ENCODE measurements at places on chromosomes 7 and 10.

DNA sequence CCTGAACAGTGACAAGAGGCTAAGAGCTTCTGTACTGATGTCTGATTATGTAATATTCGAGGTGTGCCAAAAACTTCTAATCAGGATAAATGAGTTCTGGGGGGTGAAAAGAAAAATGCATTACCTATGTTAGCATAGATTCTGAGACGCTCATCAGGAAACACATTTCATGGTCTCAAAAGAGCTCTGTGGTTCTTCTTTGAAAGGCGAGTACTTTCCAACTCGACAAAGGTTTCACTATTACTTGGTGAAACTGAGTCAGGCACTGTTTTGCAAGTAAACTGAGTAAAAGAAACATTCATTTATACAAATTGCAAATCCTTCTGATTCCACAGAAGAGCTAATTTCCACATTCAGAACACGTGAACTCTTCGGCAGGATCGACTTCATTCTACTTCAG, 523.2 kb downstream of the GATA3 start:
- no peak for DNase-seq

- no peak for DNase-seq
Measured at GRCh38 chr7:140990193-140990962, 24.4 kb downstream of the MRPS33 start.

DNA sequence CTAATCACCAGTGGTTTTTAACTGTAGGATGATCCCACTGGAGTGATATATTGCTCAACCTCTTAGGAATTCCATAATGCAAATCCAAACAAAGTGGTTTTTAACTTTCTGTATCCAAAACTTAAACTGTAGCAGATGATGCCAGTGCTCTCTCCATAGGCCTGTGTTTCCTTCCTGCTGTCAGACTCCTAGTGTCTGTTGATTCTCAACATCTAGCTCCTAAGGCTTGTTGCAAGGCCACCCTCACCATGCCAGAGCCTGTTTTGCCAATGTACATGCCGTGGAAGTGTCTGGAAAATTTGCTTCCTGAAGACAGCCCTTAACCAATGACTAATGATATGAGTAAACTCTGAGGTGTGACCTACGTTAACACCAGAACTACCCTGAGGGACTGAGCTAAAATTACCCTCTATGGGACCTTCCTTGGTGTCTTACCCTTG, 39.3 kb downstream of the C1GALT1 start:
- DNase-seq, result no peak

GRCh38 chr10:114715171-114715670, 57.1 kb upstream of the ABLIM1 start:
- no peak for DNase-seq

DNA sequence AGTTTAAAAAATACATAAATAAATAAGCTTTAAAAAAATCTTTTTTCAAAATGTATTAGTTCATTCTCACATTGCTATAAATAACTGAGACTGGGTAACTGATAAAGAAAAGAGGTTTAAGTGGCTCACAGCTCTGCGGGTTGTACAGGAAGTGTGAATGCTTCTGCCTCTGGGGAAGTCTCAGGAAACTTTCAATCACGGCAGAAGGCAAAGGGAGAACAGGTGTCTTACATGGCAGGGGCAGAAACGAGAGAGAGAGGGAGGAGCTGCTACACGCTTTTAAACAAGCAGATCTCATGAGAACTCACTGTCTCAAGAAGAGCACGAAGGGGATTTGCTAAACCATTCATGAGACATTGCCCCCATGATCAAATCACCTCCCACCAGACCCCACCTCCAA, 114.6 kb downstream of the DNAJC1 start:
- no peak for DNase-seq

DNA sequence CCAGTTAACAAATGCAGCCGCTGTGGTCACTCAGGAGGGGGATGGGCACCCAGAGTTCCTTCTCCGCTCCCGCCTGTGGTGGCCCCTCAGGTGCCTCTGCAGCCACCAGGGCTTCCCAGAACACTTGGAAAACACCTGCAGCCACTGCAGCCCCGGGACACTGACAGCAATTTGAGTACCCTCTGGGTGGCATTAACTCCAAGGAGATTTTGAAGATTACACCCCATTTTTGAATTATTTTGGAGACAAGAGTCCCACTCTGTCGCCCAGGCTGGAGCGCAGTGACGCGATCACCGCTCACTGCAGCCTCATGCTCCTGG, 32.2 kb downstream of the IL15RA start:
- DNase-seq, result no peak

- DNase-seq, result no peak
Measured at GRCh38 chr7:106563466-106564150, 97.3 kb downstream of the CCDC71L start.

DNA sequence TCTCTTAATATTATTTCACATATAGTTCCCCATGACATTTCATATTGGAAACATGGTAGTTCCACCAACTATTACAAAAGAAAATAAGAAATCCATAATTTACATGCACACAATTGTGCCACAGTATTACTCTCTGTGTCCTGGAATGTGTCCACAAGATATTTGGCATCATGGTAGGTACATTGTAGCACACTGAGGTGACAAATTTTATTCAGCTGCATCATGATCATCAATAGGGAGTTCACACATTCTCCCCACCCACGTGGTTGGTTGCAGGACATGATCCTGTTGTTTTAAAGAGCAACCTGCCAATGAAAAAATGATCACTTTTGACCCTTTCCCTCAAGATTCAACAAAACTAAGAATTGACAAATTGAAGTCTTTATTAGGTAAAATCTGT, 67.1 kb upstream of the HECTD2 start:
- DNase-seq, result no peak

- DNase-seq, result no peak
Measured at GRCh38 chr7:137454246-137454724, 110.8 kb upstream of the PTN start.

DNA sequence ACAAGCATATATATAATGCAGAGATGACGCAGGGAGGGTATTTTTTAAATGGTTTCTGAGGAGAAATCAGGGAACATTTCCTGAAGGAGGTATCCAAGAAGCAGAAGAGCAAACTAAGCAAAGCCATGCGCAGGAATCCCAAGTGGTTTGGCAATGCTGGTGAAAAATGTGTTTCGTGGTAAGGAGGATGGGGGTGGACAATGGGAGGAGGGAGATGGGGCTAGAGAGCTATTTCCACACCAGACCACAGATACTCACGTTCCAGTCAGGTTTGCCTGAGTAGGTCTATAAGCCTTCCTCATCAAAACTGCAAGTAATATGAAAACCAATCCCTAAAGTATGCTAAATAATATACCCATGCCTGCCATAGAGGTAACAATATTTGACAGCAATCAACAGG, 223.7 kb upstream of the MKLN1 start:
- DNase-seq, result no peak

DNA sequence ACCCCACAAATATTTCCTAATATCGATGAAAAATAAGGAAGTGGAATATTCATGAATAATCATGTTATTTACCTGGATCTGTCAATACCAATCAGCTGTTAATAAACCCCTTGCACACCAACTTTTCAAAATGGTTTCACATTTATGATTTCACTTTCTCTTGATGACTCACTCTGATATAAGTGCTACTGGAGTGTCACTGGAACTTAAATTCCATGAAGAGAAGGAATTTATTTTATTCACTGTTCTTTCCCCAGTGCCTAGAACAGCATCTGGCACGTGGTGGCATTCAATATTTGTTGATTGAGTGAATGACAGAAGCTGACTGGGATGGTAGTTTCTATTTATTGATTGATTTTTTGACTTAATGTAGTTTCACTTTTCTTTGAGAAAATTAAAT, 3.5 kb upstream of the ENO4 start:
- no peak for DNase-seq

Measured in stimulated activated CD4-positive, alpha-beta T cell treated with anti-CD3 and anti-CD28 coated beads, Interleukin-4, amount 100 ng/mL, for 48 hours (primary cell).